ENCODE measurements at places on chromosomes 11 and 22.
A peak's percentile ranks its signal among the peaks of the same experiment; 100 is the strongest.

GRCh38 chr11:37841016-37841415 lies 1243.0 kb upstream of the RAG2 start:
- H3K4me3 ChIP-seq = no peak overlapping the region
- no peaks in the 10 kb centered on the region for H3K27me3 ChIP-seq
- DNase-seq = no peak
- no peak overlapping the region for H3K27ac ChIP-seq
- H3K36me3 ChIP-seq = no peaks in the 10 kb centered on the region

GRCh38 chr11:111938687-111939160 lies 1.6 kb downstream of the DIXDC1 start:
- no peak for DNase-seq
- H3K36me3 ChIP-seq = no peaks in the 10 kb centered on the region
- no peak overlapping the region for H3K4me3 ChIP-seq

- H3K4me1 ChIP-seq = no peaks in the 10 kb centered on the region
- no peaks in the 10 kb centered on the region for H3K27me3 ChIP-seq
- DNase-seq = no peak
Observed at GRCh38 chr22:23796461-23796860, 9.7 kb downstream of the SMARCB1 start.

DNA sequence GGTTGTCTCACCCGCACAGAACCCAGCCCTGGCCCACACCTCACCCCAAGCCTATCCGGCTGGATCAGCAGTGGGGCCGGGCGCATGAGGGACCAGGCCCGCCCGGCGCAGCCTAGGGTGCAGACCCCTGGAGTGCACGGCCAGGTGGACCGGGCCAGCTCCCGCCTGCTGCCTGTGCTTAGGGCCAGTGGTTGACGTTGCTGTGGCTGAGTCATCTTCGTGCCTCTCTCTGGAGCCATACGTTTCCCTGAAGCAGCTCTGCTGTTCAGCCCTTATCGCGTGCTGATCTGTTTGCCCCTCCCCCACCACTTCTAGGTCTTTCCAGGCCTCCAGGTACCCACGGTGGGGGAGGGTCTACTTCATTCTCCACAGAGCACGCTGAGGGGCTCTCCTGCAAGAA lies 39.5 kb downstream of the CDKN1C start:
- no peak overlapping the region for H3K4me3 ChIP-seq
- no peak overlapping the region for H3K27ac ChIP-seq
- no peaks in the 10 kb centered on the region for H3K27me3 ChIP-seq

DNA sequence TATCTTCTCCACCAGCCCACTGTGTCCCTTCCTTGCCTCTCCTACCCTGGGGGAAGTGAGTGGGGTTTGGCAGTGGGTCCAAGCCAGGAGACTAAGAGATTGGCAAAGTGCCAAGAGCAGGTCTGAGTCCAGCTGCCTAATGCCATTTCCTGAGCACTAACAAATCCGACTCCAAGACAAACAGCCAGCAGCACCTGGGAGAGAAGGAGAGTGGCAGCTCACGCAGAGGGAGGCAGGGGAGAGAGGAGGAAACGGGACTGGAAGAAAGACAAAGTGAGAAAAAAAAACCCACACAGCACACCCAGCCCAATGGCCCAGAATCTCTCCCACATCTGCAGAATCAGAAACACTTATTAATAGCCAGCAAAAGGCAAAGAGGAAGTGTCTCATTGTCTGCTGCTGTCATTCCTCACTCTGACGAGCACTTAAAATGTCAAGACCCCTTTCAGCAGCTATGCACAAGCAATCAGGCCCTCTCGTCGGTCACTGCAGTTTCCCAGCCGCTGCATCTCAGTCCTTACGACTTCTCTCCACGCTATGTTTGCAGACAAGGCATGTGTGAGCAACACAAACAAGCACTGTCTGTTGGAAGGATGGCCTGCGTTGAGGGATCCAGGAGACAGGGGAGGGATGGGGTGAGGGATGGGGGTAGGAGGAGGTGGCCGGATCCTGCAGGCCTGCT lies 558.4 kb upstream of the CADM1 start:
- no peak for DNase-seq
- H3K4me1 ChIP-seq = no peaks in the 10 kb centered on the region
- no peaks in the 10 kb centered on the region for H3K27me3 ChIP-seq
- H3K4me3 ChIP-seq = no peak overlapping the region
- H3K27ac ChIP-seq = no peak overlapping the region

DNA sequence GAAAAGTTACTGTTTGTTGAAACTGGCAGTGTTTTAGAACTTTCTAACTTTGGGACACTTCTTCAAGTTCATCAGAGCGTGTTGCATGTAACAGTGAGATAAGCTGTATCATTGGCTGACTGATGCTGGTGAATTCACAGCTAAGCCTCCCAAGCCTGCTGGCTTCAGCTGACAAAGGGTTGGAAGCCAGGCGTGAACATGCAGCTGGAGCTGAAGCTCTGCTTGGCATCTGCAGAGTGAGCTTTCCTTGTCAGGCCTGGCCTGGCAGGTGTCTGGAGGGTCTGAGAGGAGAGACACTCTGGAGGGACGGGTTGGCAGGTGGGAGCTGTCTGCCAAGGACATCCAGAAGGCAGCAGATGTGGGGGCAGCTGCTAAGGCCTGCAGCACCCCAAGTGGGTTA lies 1.5 kb downstream of the AMPD3 start:
- peak overlapping the region; percentile 69 for H3K27ac ChIP-seq
- no peak for DNase-seq
- H3K4me1 ChIP-seq = peaks cover 10% of the 10 kb centered on the region
- peak overlapping the region; percentile 20 for H3K4me3 ChIP-seq

- H3K27ac ChIP-seq = no peak overlapping the region
- H3K4me1 ChIP-seq = no peaks in the 10 kb centered on the region
- no peak overlapping the region for H3K4me3 ChIP-seq
- H3K36me3 ChIP-seq = no peaks in the 10 kb centered on the region
Observed at GRCh38 chr11:7787239-7787638, 9.5 kb downstream of the OR5P2 start.

GRCh38 chr11:9169595-9170295 lies 78.3 kb upstream of the SCUBE2 start:
- H3K4me3 ChIP-seq = no peak overlapping the region
- no peak overlapping the region for H3K27ac ChIP-seq
- no peaks in the 10 kb centered on the region for H3K27me3 ChIP-seq
- no peak for DNase-seq
- peaks cover 5% of the 10 kb centered on the region for H3K4me1 ChIP-seq

GRCh38 chr11:2190657-2191471 lies 19.2 kb upstream of the TH start:
- no peak overlapping the region for H3K27ac ChIP-seq
- no peaks in the 10 kb centered on the region for H3K36me3 ChIP-seq
- DNase-seq = no peak

GRCh38 chr22:32080904-32081303 lies 37.8 kb downstream of the SLC5A1 start:
- no peaks in the 10 kb centered on the region for H3K27me3 ChIP-seq
- DNase-seq = no peak
- no peak overlapping the region for H3K27ac ChIP-seq
- H3K36me3 ChIP-seq = no peaks in the 10 kb centered on the region
- no peaks in the 10 kb centered on the region for H3K4me1 ChIP-seq

- no peaks in the 10 kb centered on the region for H3K27me3 ChIP-seq
- H3K4me1 ChIP-seq = no peaks in the 10 kb centered on the region
- no peak overlapping the region for H3K4me3 ChIP-seq
- no peak for DNase-seq
- no peak overlapping the region for H3K27ac ChIP-seq
Observed at GRCh38 chr11:79362206-79362757, 78.5 kb downstream of the TENM4 start.

GRCh38 chr22:34804604-34805003 lies 261.4 kb upstream of the ISX start:
- H3K4me3 ChIP-seq = no peak overlapping the region
- H3K36me3 ChIP-seq = no peaks in the 10 kb centered on the region
- no peak for DNase-seq

- no peak for DNase-seq
- H3K4me3 ChIP-seq = peak overlapping the region; percentile 26
- H3K27me3 ChIP-seq = no peaks in the 10 kb centered on the region
- H3K27ac ChIP-seq = no peak overlapping the region
Observed at GRCh38 chr11:86202013-86202336, 42.6 kb upstream of the EED start.

- no peaks in the 10 kb centered on the region for H3K36me3 ChIP-seq
- DNase-seq = peak; percentile 75
- H3K4me3 ChIP-seq = no peak overlapping the region
Observed at GRCh38 chr22:27139935-27140511, 482.6 kb downstream of the MIAT start.

DNA sequence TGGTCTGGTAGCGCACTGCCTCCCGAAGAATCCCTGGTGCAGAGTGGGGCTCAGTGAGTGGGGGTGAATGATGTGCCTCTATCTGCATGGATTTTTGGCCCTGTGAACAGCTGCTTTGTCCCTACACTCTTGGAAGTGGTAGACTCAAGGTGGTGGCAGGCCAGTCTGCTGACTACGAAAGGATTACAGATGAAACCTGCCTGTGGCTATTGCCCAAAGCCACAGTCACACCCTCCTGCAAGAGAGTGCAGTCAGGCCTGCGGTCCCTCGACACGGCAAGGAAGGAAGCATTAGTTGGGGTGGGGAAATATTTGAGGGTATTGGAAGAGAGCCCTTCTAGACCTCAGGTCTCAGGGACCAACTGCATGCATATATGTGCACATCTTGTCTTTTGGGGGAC lies 63.7 kb downstream of the DSCAML1 start:
- DNase-seq = no peak
- no peaks in the 10 kb centered on the region for H3K36me3 ChIP-seq
- no peak overlapping the region for H3K27ac ChIP-seq
- no peaks in the 10 kb centered on the region for H3K27me3 ChIP-seq
- H3K4me3 ChIP-seq = no peak overlapping the region

- H3K4me1 ChIP-seq = no peaks in the 10 kb centered on the region
- no peak for DNase-seq
- no peak overlapping the region for H3K27ac ChIP-seq
- H3K4me3 ChIP-seq = no peak overlapping the region
- no peaks in the 10 kb centered on the region for H3K36me3 ChIP-seq
Observed at GRCh38 chr11:20451568-20451967, 64.1 kb downstream of the PRMT3 start.

DNA sequence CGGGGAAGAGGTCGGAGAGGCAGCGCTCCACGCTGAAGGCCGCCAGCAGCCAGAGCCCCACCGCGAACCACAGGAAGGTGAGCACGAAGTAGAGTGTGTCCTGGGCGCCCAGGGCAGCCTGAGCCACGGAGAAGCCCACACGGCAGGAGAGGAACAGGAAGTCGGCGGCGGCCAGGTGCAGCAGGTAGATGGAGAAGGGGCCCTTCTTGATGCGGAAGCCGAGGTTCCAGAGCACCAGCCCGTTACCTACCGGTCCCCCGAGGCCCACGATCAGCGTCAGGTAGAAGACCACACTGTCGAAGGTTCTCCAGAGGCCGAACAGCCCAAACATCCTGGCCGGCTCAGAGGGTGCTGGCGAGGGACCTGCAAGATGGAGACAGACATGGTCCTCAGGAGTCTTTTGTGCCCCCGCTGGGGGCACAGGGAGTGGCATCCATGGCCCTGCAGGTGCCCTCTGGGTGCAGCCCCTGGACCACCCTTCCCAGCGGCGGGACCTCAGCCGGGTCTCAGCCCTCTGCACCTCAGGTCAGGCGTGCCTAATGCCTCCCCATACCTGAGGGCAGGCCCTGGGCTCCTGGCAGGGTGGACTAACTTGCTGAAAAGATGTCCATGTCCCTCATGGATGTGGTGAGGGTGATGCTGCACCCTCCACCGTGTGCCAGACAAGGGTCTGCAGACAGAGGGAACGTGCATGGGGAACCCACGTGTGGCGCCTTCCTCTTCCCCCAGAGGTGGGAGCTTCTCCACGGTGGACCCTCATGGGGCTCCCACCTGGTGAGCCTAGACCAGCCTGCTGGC lies at the start of gene MRGPRG:
Gene MRGPRG, minus strand, starts transcription at position 331 of the 798 bp plus-strand sequence. Its CDS starts 0 bp downstream, at position 331.
- peak; percentile 57 for DNase-seq
- no peak within 1 kb of the TSS for H3K27ac ChIP-seq
- H3K36me3 ChIP-seq = no peaks in the 10 kb centered on the region
- H3K4me3 ChIP-seq = no peak within 1 kb of the TSS
- H3K4me1 ChIP-seq = no peaks in the 10 kb centered on the region
- H3K27me3 ChIP-seq = peaks cover 39% of the 10 kb centered on the region

GRCh38 chr22:29813563-29813962 lies 24.5 kb downstream of the ASCC2 start:
- H3K36me3 ChIP-seq = peaks cover 24% of the 10 kb centered on the region
- no peaks in the 10 kb centered on the region for H3K4me1 ChIP-seq
- no peak overlapping the region for H3K27ac ChIP-seq
- DNase-seq = no peak

DNA sequence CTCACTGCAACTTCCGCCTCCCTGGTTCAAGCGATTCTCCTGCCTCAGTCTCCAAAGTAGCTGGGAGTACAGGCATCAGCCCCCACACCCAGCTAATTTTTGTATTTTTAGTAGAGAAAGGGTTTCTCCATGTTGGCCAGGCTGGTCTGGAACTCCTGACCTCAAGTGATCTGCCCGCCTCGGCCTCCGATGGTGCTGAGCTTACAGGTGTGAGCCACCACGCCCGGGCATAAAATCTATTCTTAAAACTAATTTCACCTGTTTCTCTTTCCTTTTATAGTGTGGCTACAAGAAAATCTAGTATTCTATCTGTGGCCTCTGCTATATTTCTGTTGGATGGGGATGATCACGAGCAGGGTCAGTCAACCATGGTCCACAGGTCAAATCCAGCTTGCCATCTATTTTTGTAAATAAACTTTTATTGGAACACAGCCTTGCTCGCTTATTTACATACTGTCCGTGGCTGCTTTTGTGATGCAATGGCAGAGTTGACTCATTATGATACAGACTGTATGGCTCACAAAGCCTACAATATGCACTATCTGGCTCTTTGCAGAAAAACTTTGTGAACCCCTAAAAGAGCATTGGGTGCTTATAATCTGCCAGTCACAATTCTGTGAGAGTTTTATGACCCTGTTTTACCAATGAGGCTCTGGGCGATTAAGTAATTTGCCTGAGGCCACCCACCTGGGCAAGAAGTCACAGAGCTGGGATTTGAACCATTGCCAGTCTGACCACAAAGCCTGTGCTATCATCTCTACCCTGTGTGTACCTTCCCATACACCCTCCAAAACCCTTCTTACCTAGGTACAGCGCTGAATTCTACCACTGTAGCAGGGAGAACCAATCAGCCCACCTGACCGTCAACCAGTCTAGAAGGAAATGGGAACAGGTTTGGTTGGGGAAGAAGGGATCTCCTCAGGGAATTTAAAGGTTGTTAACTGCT lies 28.3 kb downstream of the SLC1A2 start:
- no peak overlapping the region for H3K4me3 ChIP-seq
- no peaks in the 10 kb centered on the region for H3K27me3 ChIP-seq
- H3K4me1 ChIP-seq = peaks cover 17% of the 10 kb centered on the region

DNA sequence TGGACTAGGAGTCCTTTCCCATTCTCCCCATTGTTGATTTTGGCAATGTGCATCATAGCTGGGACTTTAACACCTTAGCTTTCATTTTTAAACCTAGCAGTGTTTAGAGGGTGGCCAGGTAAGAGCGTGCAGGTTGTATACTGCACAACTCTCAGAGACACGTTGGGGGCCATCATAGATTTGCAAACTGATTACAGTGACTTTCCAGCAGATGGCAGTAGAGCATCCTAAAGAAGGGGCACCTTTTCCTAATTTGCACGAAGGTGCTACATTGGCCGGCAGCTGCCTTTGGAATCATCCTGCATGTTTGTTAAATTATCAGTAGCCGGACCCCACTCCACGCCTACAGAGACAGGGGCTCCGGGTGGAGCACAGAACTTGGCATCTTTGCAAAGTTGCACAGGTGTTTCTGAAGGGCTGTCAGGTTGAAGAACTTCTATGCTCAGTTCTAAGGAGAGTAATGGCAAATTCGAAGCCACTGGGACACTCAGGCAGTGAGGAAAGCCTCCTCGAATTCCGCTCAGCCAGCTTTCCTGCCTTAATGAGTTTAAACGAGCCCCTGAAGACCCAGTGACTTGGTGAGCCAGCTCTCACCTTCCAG lies 7.7 kb downstream of the LHFPL7 start:
- H3K36me3 ChIP-seq = no peaks in the 10 kb centered on the region
- DNase-seq = no peak
- no peaks in the 10 kb centered on the region for H3K4me1 ChIP-seq
- no peak overlapping the region for H3K27ac ChIP-seq

Measured in sigmoid colon (tissue), 7 donors.